Activated T-helper 1 cell treated with anti-CD3 and anti-CD28 coated beads, Interleukin-2, amount 50 U/mL, for 16 hours (primary cell): ENCODE measurements at places on chromosomes 3 and 15.

GRCh38 chr3:134827213-134827612, 32.2 kb downstream of the EPHB1 start:
- DNase-seq = no peak

DNA sequence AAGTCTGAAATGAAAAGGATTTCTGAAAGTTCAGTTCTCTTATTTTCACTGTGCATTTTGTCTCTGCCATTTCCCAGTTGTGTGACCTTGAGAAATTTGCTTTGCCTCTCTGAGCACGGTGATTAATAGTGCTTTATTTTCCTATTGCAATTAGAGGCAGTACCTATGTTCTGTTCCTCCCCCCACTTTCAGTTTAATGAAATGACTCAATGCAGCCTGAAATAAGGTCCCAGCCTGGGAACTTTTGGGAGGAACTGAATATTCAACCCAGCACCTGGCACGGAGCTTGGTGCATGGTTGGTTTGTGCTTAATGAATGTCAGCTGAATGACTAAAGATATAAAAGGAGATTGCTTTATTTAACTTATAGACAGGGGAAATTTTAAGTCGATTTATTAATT, 352.6 kb downstream of the PDCD6IP start:
- DNase-seq = no peak

- no peak for DNase-seq
These were observed 148.9 kb upstream of the IL12A start for GRCh38 chr3:159839561-159840379.

- DNase-seq = no peak
These were observed 30.3 kb downstream of the UMPS start for GRCh38 chr3:124760601-124761000.

- DNase-seq = no peak
These were observed 134.9 kb downstream of the CACNA2D3 start for GRCh38 chr3:54257125-54257720.
